ENCODE measurements at places on chromosomes 4 and X.

- DNase-seq: no peak
These were observed 38.4 kb downstream of the GPRIN3 start for GRCh38 chr4:89269121-89269666.

- peak; percentile 53 for DNase-seq
These were observed 909 bp upstream of the SLAIN2 start for GRCh38 chr4:48340276-48340964.

DNA sequence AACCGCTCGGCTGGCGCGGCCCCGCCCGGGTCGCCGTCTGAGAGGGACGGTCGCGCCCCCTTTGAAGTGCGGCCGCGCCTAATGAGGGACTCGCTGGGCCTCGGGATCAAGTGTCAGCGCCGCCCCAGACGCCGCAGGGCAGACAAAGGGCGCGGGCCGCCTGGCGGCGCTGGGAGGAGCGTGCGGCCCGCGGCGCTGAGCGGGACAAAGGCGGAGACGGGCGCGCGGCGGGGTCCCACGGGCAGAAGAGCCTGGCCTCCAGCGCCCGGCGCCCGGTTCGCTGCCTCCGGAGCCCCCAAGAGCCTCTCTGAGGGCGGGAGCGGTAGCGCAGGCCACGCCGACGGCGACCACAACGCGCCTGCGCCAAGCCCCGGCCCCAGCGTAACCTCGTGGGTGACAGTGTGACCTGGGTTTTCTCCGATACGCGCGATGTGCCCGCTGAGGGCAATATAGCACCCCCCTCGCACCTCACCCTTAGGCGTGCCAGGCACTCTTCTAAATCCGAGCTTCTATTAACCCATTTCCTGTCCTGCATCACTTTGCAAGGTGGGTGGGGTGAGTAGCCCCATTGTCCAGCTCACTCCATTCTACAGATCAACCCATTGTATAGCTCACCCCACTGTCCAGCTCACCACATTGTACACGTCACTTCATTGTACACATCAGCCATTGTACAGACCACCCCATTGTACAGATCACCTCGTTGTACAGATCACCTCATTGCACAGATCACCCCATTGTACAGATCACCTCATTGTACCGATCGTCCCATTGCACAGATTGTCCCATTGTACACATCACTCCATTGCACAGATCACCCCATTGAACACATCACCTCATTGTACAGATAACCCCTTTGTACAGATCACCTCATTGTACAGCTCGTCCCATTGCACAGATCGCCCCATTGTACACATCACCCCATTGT, 33.7 kb upstream of the STX18 start:
- DNase-seq: peak; percentile 94

DNA sequence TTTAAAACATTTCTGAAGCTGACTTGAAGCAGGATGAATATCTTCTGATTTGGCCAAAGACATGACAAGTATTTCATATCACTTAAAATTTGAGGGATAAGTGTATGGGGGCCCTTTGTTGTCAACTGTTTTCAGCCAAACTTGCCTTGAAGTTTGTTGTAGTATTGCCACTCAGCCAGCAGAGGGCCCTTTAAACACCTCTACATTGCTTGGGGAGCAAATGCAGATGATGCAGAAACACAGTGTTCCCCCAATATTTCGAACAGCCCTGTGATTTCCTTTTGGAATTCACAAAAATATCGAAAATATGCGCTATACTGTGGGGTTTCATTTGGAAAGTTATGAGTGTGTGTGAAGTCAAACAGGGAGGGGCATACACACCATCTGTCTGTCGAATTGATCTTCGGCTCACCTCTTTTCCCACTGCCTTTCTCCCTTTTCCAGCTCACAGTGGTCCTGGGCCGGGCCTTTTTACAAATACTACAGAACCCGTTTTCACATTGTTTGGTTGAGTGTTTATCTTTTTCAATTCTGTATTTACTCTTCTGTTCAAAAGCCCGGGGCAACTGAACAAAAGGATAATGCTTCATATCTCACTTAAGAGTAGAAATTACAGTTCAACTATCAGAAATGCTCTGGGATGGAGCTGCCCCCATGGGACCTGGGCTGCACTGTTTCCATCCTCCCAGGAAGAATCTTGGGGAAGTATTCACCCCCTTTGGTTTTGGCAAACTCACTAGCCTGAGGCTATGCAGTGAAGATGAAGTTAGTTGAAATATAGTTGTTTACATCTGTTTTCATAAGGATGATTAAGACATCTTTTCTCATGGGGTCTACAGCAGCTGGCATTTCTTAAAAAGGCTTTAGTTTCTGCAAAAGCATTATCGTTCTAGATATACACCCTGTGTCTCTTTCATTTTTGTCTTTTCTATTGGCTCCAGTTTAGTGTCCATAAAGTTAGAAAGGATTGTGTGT, 137.6 kb downstream of the EGF start:
- DNase-seq: peak; percentile 56

- no peak for DNase-seq
These were observed 149.6 kb downstream of the INPP4B start for GRCh38 chr4:142696334-142697122.

GRCh38 chrX:1398431-1399340, 6.8 kb upstream of the SLC25A6 start:
- DNase-seq: no peak

GRCh38 chrX:11334165-11334564, 41.0 kb downstream of the AMELX start:
- no peak for DNase-seq

DNA sequence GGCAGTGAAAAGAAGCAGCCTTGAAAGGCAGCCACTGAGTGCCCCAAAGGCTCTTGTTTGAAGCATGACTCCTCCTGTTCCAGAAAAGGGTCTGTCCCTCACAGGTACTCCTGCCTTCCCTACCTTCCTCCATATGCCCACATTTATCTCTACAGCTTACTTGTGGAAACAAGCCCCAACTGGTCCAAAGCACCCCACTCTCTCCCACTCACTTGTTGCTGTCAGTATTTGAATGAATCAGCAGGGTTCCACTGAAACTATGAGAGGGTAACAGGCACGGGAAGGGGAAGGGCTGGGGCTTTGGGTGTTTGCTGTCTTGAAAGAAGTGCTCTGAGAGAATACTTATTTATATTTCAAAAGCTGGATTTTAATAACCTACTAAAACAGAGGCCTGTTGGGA, 34.9 kb downstream of the GPR143 start:
- no peak for DNase-seq

DNA sequence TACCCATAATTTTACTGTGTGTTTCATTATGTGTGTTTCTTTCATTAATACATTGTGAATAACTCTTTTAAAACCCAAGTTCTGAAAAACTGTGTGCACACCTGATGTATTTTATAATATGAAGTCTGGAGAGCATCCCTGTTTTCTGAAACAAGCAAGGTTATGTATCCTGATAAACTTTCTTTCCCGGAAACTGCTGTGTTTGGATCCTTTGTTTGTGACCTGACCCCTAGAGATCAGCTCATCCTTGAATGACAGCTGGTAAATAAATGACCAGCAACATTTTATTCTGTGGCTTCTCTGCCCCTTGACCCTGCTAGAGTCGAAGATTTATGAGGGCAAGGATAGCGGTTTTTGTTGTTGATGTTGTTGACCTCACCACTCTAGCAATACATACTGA, 535.6 kb upstream of the ZFP42 start:
- DNase-seq: no peak

- DNase-seq: no peak
These were observed 268.1 kb upstream of the MAGEB2 start for GRCh38 chrX:29947225-29947624.

GRCh38 chr4:88522702-88523324, 763 bp downstream of the PYURF start:
- DNase-seq: peak; percentile 67

GRCh38 chr4:97656044-97656720, 487.1 kb downstream of the STPG2 start:
- peak; percentile 53 for DNase-seq

Measured in mesendoderm (in vitro differentiated cells).